ENCODE measurements at places on chromosomes 6 and 20.

DNA sequence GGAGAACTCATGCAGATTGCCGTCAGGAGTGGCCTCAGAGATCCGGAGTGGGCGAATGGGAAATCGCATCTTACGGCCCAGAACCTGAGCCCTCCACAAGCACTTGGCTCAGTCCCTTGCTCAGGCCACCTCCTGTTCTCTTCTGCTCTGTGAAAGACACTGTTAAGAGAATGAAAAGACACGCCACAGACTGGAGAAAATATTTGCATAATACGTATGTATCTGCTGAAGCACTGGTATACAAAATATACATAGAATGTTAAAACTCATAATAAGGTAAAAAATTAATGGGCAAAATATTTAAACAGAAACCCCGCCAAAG is 838 bp upstream of the POM121L2 start:
- DNase-seq, result no peak

GRCh38 chr6:150981095-150981494 is 115.6 kb downstream of the MTHFD1L start:
- DNase-seq, result no peak

DNA sequence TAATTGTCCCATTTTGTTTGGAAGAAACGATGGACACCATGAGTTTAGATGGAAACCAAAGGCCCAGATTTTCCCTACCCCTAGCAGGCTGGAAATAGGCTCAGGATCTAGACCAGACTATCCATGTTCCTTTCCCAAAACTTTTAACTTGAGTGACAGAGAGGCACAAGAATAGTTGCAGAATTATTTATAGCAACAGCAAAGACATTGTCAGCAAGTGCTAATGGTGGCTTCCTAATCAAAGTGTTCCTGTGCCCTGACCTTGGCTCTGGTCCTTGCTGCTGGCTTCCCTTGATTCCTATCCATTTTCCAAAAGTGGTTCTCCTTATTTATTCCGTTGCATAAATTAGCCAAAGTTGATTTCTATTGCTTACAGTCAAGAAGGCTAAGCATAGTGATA is 103.1 kb downstream of the RNGTT start:
- DNase-seq, result no peak

GRCh38 chr6:170111141-170111664 is 179.7 kb downstream of the DLL1 start:
- DNase-seq, result no peak

DNA sequence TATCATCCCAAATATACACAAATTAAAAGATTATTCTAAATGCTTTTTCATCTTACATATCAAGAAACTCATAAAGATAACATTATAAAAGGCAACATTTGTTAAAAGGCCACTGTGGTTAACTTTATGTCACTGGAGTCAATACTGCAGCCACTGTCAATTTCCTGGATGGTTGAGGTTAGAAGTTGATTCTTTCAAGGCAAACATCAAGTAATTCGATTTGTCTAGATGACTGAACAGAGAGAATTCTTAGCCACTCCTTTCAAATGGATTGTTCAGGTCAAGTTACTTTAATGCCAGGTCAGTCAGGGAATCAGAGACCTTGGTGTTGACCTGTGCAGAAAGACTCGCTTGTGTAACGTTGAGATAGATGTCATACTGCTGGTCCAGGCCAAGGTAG is 44.4 kb upstream of the SIM1 start:
- no peak for DNase-seq

DNA sequence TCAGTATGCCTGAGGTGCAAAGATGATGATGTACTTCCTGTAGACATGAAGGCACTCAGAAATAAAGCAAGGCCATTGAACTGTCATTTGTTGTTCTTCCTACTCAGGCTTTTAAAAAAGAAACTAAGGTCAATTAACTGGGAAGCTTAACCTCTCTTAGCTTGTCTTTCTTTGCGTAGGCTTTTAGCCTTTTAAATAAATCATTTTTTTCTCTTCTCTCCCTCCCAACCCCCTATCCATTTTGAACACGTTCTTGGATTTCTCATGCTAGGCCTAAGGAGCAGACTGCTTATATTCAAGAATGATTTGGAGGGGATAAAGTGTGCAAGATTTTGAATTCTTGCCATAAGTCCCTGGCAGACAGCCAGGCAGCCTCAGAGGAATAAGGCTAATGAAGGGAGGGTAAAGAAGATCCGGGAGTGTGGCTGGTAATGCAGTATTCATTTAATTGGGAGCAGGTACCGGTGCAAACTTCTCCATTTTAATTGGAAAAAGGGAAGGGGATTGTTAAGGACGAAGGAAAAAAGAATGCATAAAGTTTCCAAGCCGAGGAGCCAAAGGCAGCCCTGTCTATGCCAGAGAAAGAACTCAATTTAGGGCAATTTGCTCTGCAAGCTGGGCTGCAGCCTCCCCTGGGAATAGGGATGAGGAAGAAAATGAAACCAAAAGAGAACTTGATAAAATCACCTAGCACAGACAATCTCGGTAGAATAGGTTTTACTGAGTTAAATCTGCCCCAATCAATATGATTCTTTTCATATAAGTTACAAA is 343.8 kb upstream of the MMS22L start:
- DNase-seq, result no peak

DNA sequence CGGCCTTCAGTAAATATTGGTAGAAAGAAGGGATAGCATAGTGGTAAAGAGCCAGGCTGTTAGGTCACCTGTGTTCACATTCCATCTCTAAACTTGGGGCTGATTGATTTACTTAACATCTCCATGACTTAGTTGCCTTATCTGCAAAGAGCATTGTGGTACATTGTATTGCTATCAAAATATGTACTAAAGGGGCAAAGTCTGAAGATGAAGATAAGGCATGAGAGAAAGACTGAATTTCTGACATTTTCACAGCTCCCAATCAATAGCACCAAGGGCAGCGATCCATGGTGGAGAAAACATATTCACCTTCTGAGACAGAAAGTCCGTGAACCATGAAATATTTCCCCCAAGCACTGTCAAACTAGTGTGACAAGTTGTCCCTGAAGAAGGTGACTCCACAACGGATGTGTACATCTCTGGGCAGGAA is 223.3 kb upstream of the STXBP5 start:
- no peak for DNase-seq

GRCh38 chr6:75249837-75250236 is 6.2 kb upstream of the COX7A2 start:
- no peak for DNase-seq

GRCh38 chr20:44716309-44717106 is 1.3 kb downstream of the CCN5 start:
- DNase-seq, result no peak

DNA sequence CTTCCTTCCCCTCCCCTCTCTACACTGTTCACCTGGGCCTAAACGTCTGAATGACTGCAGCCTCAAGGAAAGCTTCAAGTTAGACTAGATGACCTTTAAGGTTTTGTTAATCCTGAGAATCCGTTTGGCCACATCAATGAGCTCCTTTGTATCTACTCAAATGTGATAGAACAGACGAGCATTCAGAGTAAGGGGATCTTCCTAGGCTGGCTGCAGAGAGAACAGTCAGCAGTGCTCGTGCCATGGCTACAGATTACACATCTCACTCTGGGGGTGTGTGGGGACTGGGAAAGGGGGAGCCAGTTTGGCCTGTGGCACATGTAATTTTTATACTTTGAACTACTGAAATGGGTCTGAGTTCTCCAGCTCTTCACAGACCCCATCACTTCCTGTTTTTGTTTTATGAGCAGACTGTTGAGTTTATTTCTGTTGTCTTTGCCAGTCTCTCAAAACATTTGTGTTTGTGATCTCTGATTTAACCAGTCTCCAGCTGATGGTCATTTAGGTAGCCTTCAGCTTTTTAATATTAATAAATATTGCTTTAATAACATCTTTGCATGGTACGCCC is 50.9 kb downstream of the KCNS1 start:
- DNase-seq, result no peak

GRCh38 chr6:114142258-114142657 is 171.3 kb upstream of the HDAC2 start:
- DNase-seq, result no peak

DNA sequence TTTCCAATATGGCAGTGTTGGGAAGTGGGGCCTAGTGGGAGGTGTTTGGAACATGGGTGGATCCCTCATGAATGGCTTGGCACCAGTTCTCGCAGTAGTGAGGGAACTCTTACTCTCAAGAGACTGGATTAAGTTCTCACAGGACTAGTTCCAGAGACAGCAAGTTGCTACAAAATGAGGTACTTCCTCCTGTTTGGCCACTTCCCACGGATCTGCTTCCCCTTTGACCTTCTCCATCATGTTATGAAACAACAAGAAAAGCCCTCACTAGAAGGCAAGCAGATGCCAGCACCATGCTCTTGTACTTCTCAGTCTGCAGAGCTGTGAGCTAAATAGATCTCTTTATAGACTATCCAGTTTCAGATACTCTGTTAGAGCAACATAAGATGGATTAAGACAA is 3.1 kb downstream of the RSPH3 start:
- DNase-seq, result no peak

DNA sequence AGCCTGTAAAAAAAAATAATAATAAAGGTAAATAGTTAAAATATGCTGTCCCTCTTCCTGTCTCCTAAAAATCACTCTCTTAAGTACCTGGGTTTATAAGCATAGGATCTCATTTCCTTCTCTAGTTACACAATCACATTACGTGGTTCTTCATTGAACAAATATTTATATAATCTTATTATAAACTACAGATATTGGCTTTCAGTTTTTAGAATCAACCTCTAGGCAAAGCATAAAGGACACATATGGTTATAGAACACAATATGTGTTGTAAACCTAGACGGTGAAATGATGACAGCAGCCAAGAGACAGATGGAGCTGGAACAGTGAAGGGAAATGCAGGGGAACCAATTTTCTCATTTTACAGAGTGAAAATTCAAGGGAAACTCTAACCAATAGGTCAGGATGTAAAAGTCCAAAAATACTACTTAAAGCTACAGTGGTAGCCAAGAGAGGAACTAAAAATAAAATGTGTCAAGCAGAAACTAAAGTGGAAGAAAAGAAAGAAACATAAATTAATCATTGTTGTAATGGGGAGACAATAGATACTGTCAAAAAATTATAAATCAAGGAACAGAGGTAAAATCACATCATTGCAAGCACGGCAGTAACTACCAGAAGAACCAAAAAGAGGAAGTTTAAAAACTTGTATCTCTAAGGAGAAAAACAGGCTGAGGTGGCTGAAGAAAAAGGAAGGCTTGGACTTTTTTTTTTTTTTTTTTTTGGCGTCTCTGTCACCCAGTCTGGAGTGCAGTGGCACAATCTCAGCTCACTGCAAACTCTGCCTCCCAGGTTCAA is 82.8 kb upstream of the CDYL start:
- DNase-seq, result no peak

DNA sequence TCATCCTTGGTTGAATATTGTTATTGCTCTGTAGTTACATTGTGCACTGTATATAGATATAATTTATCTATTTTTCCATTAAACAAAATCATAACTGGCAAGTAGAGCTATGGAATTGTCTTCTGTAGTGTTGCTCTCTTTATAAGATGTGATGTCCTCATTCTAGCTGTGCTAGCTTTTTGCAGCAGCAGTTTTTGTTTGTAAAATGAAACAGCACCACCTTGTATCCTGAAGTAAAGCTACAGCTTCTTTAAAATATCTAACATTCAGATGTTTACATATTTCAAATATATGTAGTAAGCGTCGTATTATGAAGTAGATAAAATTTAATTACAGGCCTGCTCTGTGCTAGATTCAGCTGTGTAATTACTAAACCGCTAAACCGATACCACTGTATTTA is 328.8 kb upstream of the MANEA start:
- DNase-seq, result no peak

DNA sequence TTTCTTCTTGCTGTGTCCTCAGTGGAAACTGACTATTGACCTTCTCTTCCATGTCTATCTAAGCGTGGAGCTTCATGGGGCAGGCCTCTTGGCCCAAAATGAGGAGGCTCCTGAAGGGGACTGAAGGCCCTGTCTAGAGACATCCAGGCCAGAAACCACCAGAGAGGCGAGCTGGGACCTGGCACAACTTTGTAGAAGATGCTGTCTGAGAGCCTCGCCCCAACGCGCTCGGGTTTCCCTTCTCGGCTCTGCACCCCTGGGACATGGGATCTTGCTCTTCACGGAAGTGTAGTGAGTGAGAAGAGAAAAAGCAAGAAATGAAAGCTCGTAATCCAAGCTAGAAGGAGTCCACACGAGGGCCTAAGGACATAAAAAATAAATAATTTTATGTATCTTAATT is 96.8 kb downstream of the GMPR start:
- DNase-seq, result no peak

- no peak for DNase-seq
Measured at GRCh38 chr6:13769034-13769654, 45.2 kb downstream of the MCUR1 start.

GRCh38 chr6:136609873-136610706 is 59.9 kb upstream of the MAP7 start:
- DNase-seq, result no peak

- no peak for DNase-seq
Measured at GRCh38 chr6:12403947-12404647, 113.9 kb downstream of the EDN1 start.

- DNase-seq, result no peak
Measured at GRCh38 chr6:139990026-139990686, 615.7 kb upstream of the CITED2 start.

DNA sequence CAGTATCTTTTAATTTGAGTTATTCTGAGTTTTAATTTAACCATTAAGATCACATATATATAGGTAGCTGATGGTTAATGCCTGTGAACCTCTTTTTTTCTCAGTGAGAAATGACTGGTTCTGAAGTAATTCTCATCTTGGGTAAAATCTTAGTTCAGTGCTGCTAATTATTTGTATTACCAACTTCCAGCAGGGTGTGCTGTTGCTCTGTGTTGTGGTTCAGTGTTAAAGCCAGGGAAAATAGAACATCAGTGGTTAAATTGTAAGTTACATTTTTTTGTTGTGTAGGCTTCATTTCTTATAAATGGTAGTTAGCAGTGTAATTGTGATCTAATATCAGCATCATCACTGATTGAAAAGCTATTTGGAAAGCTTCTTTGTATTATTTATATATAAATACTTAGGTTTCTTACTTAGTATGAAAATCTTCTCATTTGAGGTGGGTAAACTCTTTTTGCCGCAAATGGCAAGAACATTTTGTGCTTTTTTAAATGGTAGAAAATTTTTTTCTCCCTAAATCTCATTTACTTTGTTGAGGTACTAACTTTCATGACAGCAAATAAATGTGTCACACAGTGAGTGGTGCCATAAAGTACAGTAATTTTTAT is 43.7 kb downstream of the CDC5L start:
- peak; percentile 53 for DNase-seq

DNA sequence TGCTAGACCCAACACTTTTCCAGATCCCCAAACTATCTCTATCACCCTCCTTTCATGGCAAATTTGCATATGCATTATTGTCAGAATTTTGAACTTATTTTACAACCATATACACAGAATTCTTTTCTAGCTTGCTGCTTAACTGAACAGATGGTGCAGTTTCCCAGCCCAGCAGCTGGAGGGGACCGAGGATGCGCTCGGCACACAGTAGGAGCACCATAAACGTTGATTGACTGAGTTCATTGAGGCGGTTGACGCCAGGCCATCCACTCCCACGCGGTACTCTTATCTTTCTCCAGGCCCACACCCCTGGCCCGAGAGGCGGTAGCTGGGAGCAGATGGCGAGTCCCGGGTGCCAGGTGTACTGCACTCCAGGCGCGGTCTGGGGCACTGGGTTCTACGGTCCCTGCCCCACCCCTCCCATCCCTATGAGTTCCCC is 6.8 kb upstream of the SOX4 start:
- DNase-seq, result peak; percentile 2
